ENCODE measurements at places on chromosomes 7 and 10. TPM values are rescaled to one million over a fixed set of nuclear protein-coding genes. Genes with fewer than 3 reads are reported as not detected.

Gene ZNF503
- 9.9 TPM for total RNA-seq

Gene ELMO1
- 1.6 TPM for total RNA-seq

Gene PNLIPRP1
- total RNA-seq: not detected

Gene LIPJ
- not detected for total RNA-seq

Gene INHBA
- 1.0 TPM for total RNA-seq
